ENCODE measurements at places on chromosomes 7 and 10.

GRCh38 chr10:1063232-1063865, 7.2 kb downstream of the WDR37 start:
- DNase-seq: no peak

GRCh38 chr10:100509241-100509840, 10.3 kb downstream of the SEC31B start:
- DNase-seq: no peak

DNA sequence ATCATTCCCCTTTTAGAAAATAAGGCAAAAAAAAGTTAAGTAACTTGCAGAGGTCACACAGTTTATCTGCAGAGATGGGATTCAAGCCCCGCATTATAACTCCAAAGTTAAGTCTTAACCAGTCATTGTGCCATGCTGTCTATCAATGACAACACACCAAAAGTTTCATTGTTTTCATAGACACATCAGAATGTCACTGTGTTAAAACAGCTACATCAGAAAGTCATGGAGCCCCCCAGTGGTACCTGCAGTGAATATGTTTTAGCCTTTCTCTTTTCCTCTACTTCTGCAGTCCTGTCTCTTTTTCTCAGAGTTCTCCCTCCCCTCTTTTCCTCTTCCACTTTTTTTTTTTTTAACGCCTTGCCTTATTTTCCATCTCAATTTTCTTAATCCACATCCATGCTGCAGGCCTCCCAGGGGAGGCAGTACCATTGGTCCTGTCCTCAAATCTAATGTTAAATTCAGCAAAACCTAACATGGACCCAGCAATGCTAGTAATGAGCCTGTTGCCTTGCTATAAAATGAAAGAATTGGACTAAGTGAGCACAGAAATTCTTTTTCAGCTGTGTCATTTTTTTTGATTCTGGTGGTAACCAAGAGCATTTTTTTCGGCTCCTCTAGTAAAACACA, 3.8 kb upstream of the NRCAM start:
- DNase-seq: peak; percentile 70

- DNase-seq: no peak
Observed at GRCh38 chr7:30896036-30896435, 15.6 kb upstream of the AQP1 start.

DNA sequence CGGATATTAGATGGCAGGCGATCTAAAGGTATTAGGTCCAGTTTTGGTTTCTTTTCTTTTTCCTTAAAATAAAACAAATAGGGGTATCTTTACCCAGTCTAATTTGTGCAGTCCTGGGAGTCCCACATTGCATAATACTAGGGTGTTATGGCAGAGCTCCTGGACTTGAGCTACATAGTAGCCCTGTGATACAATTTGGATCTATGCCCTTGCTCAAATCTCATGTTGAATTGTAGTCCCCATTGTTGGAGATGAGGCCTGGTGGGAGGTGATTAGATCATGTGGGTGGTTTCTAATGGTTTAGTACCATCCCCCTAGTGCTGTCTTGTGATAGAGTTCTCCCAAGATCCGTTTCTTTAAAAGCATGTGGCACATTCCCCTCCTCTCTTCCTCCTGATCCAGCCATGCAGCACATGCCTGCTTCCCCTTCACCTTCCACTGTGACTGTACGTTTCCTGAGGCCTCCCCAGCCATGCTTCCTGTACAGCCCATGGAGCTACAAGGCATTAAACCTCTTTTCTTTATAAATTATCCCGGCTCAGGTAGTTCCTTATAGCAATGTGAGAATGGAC, 141.9 kb downstream of the RPS24 start:
- no peak for DNase-seq

DNA sequence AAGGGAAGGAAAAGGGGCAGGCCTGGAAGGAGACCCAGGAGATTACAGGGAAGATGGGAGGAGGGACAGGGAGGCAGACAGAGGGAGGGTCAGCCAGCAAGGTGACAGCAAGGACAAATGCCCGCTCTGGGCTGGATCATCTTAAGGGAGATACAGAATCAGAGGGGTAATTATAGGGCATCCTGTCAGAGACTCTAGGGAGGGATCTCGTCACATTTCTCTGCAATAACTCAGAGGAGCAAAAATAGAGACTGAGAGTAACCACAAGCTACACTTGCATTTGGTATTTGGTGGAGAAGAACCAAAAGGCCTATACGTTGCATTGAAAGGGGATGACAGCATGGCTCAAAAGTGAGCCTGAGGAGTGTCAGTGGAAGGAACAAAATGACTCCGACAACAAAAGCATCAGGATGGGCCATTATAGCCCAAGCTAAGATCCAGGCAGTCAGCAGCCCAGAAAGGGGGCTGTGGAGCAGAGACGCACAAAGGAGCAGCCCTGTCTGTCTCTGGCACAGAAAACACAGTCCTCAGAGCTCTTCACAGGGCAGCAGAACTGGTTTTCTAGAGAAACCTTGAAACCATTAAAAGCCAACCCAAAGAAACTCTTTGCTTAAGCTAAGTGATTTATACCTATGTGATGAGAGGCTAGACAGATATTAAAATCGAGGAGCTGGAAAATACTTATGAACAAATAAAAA, 430.2 kb upstream of the VSTM2A start:
- no peak for DNase-seq

- DNase-seq: no peak
Observed at GRCh38 chr10:103145860-103146466, 47.1 kb downstream of the NT5C2 start.

DNA sequence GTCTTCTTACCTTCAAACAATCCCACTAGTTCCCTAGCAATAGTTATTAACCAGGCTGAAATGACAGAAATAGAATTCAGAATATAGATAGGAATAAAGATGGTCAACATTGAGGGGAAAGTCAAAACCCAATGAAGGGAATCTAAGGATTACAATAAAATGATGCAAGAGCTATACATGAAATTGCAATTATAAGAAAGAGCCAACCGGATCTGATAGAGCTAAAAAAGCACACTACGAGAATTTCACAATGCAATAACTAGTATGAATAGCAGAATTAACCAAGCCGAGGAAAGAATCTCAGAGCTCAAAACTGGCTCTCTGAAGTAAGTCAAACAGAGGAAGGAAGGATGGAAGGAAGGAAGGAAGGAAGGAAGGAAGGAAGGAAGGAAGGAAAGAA, 288.7 kb upstream of the KCND2 start:
- no peak for DNase-seq

- no peak for DNase-seq
Observed at GRCh38 chr7:39433550-39433949, 132.7 kb upstream of the YAE1 start.
